BE2C (cell line): ENCODE measurements at places on chromosomes 3 and 15.

DNA sequence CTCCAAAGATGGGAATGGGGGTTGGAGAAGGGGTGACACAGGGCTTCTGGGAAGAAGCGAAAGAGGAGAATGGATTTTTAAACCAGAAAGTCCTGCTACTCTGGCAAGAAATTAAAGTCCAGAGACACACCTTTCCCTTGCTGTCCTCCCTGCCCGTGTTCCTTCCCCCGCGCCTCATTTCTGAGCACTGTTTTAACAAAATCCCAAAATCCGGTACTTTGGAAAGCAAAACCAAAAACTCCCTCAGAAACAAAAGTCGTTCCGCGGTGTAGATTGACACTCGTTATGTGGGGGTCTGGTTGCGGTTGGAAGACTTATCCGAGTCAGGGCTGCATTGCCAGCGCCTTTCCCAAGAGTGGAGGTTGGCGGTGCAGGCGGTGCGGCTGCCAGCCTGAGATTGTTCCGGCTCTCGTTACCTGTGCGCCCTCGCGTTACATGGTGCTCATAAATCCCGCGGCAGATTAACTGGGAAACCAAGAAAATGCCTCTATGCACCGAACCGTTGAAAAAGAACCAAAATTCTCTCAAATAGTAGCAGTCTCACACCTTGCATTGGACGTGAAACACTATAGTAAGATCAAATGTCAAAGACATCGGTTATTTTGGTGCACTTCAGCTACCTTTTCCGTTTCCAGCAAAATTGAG, 217.7 kb downstream of the MEIS2 start:
- DNase-seq, result no peak

- DNase-seq, result peak; percentile 64
Observed at GRCh38 chr15:40928821-40929659, at the start of gene DLL4. Gene DLL4 (plus strand): TSS chr15:40929340. CDS start chr15:40929669, 329 bp downstream.

GRCh38 chr15:95644100-95644875, 686.2 kb upstream of the NR2F2 start:
- no peak for DNase-seq

- no peak for DNase-seq
Observed at GRCh38 chr3:78764634-78765033, 1003.2 kb downstream of the ROBO1 start.

DNA sequence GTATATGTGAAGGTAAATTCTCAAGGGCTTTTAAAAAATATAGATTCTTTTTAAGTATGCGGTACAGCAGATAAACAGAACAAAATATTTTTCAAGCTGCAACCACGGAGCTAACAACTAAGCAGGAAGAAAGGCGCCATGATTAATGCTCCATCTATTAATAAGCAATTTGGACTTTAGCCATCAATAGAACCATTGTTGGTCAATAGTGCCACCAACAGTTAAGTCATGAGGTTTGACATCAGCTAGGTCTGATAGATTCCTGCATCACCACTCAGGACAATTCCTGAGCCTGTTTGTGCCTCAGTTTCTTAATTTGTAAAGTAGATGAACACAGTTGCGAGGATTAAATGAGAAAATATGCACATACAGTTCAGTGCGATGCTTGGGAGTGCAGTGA, 65.1 kb upstream of the FAM3D start:
- no peak for DNase-seq

GRCh38 chr3:109384164-109384563, 46.8 kb upstream of the DPPA4 start:
- no peak for DNase-seq

- DNase-seq, result peak; percentile 75
Observed at GRCh38 chr15:98729446-98730042, 81.2 kb downstream of the IGF1R start.

DNA sequence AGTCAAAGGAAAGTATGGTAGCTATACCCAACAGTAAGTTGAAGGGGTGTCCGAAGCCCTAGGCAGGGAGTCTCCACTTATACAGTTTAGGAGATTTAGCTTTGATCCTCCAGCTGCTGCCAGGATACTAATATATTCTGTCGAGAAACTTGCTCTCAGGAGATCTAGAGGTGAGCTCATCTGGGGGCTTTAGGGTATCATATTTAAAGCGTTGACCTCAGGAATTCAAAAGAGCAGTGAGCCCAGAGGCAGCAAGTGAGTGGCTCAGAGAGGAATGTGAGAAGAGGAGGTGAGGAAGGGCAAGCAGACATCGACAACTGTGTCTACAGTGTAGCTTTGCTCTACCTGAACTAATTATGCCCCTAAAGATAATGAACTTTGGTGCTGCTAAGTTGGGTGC, 245.1 kb upstream of the LRTM1 start:
- DNase-seq, result no peak

DNA sequence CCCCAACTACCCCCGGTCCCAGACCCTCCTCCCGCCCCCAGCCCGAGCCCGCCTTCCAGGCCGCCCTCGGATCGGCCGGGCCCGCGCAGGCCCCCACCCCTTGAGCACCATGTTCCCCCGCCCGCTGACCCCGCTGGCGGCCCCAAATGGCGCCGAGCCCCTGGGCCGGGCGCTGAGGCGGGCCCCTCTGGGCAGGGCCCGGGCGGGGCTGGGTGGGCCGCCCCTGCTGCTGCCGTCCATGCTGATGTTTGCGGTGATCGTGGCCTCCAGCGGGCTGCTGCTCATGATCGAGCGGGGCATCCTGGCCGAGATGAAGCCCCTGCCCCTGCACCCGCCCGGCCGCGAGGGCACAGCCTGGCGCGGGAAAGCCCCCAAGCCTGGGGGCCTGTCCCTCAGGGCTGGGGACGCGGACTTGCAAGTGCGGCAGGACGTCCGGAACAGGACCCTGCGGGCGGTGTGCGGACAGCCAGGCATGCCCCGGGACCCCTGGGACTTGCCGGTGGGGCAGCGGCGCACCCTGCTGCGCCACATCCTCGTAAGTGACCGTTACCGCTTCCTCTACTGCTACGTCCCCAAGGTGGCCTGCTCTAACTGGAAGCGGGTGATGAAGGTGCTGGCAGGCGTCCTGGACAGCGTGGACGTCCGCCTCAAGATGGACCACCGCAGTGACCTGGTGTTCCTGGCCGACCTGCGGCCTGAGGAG, 472 bp downstream of the CHST14 start:
- peak; percentile 39 for DNase-seq

GRCh38 chr15:36185845-36186244, 393.6 kb upstream of the CDIN1 start:
- DNase-seq, result no peak

GRCh38 chr3:166902374-166902773, 477.7 kb downstream of the ZBBX start:
- DNase-seq, result no peak

DNA sequence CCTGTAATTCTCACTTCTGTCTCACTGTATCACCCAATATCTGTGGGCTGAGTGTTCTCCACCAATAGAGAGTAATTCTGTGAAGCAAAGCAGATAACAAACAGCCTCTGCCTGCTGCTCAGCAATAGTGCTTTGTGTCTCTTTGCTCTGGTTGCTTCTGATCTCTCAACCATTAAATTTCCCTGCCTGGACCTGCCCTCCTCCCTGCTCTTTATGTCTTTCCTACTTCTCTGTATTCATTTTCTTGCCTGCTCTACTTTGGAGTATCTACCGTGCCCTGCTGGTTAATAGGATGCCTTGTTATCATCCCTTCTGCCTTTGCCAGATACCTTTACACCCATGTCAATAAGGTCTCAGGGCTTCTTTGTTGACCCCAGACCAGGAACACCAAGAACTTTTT, 102.9 kb upstream of the CGNL1 start:
- no peak for DNase-seq

- no peak for DNase-seq
Observed at GRCh38 chr3:25781145-25781757, 2.0 kb downstream of the NGLY1 start.

GRCh38 chr15:61336026-61336638, 107.0 kb upstream of the RORA start:
- no peak for DNase-seq

- peak; percentile 28 for DNase-seq
Observed at GRCh38 chr15:43253431-43254403, 13.0 kb downstream of the TGM5 start.

GRCh38 chr3:79902151-79902550, 134.4 kb upstream of the ROBO1 start:
- DNase-seq, result no peak

GRCh38 chr3:32398531-32398930, 6.9 kb downstream of the CMTM7 start:
- no peak for DNase-seq

GRCh38 chr3:192805711-192806110, 78.4 kb upstream of the FGF12 start:
- no peak for DNase-seq

DNA sequence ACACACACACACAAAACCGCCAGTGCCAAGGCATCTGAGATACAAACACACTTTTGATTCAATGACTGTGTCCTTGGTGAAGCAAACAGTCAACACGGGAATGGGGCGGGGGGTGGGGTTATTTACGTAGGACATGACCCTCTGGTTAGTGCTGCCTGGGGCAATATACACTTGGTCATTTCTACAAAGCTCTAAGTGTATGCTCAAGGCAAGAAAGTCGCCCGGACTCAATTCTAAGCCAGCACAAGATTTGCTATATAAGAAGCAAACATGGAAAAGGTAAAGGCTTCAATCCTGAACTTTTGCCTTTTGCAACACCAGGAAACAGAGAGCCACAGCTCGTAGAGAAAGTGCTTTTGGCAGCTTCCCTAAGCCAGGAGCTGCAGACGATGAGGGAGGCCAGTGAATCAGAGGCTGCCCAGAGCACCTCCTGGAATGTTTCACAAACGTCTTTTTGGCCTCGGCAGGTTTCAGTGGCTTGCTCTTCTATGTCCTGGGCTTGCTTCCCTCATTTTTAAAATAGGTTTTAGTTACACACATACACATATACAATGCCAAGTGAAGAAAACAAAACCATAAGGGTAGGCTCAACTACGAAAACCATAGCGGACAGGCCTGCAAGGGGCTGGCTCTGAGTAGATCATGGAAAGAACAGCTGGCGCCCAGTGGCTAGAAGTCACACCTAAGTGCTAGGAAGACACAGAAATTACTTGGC, 73.6 kb downstream of the TM4SF4 start:
- no peak for DNase-seq

GRCh38 chr3:160697637-160698380, 20.8 kb downstream of the ARL14 start:
- no peak for DNase-seq

GRCh38 chr3:157180262-157180661, 20.3 kb upstream of the CCNL1 start:
- no peak for DNase-seq

DNA sequence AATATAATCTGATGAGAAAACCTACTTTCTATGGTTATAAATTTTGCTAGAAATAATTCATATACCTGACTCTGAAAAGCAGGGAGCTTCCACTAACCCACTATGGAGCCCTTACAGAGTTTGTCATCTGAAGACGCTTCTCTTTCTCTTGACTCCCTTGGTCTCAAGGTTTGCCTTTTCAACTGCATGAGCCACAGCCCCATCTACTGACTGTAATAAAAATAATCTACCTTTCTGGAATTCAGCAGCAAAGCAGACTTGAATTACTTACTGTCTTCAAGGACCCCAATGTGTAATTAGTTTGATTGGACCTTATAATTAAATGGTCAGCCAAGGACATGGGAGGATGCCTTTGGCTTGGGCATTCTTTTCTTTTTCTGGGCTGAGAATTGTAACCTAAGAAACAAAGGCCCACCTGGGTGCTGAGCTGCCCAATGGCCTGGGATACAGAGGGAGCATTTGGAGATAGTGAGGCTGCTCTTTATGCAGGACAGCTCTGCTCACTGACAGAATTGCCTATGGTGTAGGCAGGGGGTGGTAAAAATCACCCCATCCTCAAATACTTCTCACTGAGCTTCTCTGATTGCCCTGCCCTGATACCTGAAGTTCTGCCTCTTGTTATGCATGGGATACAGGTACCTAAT, 178.6 kb upstream of the TRIM42 start:
- no peak for DNase-seq

- DNase-seq, result no peak
Observed at GRCh38 chr3:145017959-145018358, 1046.3 kb downstream of the DIPK2A start.

- no peak for DNase-seq
Observed at GRCh38 chr3:167160781-167161180, 219.3 kb downstream of the ZBBX start.

GRCh38 chr15:101727186-101727585, 2.9 kb upstream of the TARS3 start:
- no peak for DNase-seq

- no peak for DNase-seq
Observed at GRCh38 chr3:50146316-50146901, 8.7 kb upstream of the SEMA3F start.

DNA sequence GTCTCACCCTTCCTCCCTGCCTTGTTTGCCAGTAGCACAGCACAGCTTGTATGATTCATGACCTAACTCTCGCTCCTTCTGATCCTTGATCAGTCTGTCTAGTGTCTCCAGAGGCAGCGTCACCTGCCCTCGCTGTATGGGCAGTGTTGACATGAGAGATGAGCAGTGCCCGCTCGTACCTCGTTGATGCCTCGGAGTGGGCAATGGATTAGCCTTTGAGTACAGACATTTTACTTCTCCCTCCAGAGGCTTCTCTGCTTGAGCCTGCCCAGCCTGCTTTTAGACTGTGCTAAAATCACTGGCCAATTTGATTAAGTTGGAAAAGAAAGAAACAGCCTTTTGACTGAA, 569.0 kb downstream of the NTRK3 start:
- DNase-seq, result peak; percentile 55

GRCh38 chr15:80607287-80607980, 87.7 kb upstream of the ABHD17C start:
- no peak for DNase-seq

- peak; percentile 40 for DNase-seq
Observed at GRCh38 chr3:196537319-196537984, 22.3 kb upstream of the SMCO1 start.

DNA sequence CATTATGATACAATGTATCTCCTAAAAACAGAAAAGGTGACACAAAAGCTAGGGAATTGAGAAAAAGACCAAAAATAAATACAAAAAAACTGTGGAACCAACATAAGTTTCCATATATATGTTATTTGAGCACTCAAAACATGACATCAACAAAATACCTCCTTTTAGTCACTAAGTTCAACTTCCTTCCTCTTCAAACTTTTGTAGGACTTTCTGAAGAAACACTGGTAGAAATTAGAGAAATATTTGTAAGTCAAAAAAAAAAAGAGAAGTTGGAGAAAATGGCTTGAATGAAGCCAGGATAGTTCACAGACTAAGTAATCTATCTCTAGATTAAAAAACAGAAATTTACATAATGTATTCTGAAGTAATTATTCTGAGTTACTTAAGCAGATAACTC, 208.4 kb upstream of the ALCAM start:
- DNase-seq, result no peak
